Urinary bladder (tissue), 4 donors: ENCODE measurements at places on chromosomes 4 and X. TPM values are rescaled to one million over a fixed set of nuclear protein-coding genes. Genes with fewer than 3 reads are reported as not detected.

- no peak for DNase-seq
Observed at GRCh38 chrX:2351999-2352995, 148.5 kb downstream of the DHRSX start.

DNA sequence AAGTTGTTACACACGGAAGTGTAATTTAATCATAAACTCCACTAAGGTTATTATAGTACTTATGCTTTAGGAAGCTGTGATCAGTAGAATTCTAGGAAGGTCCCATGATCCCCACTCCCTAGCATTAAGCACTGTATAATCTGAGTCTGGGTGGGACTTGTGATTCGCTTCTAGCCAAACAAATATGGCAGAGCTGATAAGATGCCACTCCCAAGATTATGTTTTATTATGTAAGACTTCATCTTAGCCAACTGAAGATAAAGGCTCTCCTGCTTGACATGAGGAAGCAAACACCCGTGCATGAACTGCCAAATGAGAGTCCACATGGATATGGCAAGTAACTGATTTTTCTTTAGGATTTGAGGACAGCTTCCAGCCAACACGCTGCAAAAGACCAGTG, 186.4 kb upstream of the NDST3 start:
- DNase-seq = no peak

DNA sequence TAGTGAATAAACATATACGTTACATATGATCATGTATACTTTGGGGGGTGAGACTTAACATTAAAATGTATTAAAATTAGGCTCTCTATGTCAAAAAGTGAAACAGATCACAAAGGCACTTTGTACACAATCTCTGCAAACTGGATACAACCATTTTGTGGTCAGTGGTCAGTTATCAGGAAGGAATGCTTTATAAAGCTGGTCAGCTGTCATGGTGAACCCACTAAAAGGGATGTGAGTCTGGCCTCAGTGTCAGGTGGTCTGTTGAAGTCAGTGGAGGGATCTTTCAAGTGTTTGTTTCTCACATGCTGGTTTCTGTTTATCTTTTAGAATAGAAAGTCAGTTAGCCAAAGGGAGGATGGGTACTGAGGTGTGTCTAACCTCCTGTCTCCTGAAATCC, 875.5 kb upstream of the INTU start:
- DNase-seq = no peak

- DNase-seq = no peak
Observed at GRCh38 chr4:22407361-22407760, 108.5 kb downstream of the ADGRA3 start.

GRCh38 chr4:100026066-100026465, 76.0 kb upstream of the H2AZ1 start:
- no peak for DNase-seq

DNA sequence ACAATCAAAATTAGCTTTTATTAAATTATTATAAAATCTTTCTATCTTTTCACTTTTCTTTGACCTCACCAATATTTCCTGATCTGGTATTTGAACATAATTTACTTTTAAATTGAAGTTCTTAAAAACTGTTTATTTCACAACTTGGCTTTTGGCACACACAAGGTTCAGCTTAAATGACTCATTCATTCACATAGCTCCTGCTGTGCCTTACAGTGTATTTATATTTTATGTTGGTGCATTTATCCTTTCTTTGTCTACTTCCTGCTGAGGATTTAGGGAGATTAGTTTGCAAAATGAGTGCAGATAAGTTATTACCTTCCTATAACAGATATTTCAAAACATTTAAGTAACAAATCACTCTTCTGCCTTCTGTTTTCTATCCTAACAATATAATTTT, 430.6 kb downstream of the DTHD1 start:
- DNase-seq = no peak

DNA sequence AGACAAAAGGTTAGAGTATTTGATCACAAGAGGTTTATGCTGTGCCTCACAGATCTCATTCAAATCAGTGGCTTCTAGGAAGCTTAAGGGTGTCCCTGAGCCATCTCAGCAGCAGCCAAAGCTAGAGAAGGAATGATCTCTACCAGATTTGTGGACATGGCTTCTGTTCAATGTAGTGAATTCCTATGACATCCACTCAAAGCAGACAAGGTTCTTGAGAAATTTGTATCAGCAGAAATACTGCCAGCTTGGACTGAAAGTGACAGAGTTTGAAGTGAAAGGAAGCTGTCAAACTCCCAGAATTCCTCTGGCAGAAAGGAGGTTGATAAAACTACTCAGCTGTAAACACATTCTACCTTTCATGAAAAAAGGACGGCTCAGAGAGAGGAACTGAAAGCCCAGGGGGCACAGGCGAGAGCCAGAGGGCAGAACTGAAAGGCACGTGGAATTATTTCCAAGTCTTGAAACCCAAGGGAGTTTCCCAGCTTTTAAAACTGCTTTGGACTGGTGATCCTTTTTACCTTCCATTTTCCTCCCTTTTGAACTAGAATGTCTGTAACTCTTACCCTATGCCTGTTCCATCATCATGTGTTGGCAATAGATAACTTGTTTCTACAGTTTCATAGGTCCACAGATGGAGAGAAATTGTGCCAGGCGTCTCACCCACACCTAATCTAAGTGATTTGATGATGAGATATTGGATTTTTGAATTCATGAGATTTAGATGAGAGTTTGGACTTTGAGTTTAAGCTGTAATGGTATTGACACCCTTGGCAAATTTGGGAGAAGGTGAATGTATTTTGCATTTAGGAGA, 14.5 kb upstream of the MED14 start:
- DNase-seq = no peak

DNA sequence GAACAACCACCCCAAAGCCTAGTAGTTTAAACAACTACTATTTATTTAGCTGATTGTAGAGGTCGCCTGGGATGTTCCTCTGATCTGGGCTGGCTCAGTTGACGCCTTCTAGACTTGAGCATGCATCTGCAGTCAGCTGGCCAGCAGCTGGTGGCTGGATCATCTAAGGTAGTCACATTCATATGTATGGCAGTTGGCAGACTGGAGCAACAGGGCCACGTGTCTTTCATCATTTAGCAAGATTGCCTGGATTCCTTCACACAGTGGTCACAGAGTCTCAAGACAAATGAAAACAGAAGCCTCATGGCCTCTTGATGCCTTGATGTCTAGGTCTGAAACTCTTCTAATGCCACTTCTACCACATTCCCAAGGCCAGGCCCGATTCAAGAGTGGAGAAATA, 220.6 kb upstream of the S100G start:
- no peak for DNase-seq

DNA sequence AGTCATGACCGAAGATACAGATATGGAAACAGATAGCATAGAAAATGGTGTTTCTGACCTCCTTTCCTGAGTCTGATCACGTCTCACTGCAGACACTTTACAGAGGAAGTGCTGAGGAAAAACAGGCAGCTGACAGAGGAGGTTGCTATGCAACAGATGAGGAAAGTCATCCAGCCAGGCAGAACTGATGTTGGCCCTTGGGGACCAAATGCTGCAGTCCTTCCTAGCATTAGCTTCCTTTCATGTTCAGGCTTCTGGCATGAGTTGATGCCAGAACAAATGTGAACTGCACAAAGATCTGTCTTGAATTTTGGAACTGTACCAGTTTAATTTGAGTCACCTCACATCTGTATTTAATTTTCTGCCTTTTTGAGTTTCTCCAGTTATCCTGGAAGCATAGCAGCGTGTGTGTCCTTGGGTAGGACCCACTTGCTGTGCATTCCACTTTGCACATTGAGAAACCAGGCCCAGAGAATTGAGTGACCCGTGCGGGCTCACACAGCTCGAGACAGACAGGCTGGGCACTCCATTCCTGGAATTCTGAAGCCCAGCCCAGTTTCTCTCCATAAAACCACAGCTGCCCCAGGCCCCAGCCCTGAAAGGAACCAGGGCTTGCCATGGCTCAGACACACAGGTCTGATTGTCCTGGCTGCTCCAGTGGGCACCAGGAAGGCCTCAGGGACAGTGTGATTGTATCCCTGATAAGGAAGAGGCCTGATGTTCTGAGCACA, 1.4 kb upstream of the MAGED1 start:
- DNase-seq = no peak

GRCh38 chrX:65034292-65034667, 58.0 kb upstream of the ZC4H2 start:
- no peak for DNase-seq

GRCh38 chr4:114401483-114401882, 197.1 kb upstream of the UGT8 start:
- DNase-seq = no peak

DNA sequence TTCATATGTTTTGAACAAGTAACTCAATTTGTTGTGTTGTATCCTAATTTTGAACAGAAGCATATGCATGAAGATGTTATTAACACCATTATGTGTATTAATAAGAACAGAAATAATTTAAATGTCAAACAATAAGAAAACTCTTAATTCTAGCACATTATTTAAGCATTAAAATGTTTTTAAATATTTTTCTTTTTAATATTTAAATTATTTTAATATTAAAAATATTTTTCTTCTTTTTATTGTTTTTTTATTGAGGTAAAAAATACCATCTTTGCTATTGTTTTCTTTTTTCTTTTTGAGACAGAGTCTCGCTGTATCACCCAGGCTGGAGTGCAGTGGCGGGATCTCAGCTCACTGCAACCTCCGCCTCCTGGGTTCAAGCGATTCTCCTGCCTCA, 441.0 kb upstream of the GALNT7 start:
- no peak for DNase-seq

Gene PSAPL1
- 0.05 TPM for total RNA-seq

Gene C4orf50
- total RNA-seq = 0.32 TPM

Gene CNGA1
- total RNA-seq = 8.2 TPM

Gene DKK2
- 27.3 TPM for total RNA-seq

Gene MCF2
- 0.26 TPM for total RNA-seq

Gene GAK
- total RNA-seq = 44.8 TPM
